ENCODE measurements at places on chromosomes 2 and 18.

DNA sequence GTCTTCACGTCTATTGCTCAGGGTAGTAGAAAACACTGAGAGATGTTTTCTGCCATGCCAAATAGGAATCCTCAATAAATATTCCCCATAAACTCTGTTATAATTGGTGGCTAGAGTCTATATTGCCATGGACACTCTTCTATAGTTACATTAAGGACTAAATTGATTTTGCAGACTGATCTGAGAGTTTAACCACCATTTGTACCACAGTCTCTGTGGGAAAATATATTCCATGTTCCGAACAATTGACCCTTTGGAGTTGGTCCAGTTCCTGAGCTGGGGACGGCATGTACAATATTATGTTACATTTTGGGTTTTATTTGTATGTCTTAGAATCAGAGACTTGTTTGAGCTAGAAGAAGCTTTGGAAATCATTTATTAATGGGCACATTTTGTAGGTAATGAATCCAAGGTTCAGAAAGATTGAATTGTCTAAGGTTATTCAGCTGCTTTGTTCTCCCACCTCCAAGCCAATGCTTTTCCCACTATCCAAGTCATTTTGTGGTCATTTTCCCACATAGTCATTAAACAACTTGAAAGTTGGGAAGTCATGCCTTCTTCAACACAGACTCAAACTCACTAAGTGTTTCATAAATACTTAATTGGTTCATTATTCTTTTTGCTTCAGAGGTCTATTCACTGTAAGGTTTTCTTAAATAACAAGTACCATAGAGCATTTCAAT is 5.1 kb upstream of the PPP1CB start:
- no peak for DNase-seq

GRCh38 chr18:58196881-58197872 is 153.2 kb downstream of the NEDD4L start:
- DNase-seq: no peak

DNA sequence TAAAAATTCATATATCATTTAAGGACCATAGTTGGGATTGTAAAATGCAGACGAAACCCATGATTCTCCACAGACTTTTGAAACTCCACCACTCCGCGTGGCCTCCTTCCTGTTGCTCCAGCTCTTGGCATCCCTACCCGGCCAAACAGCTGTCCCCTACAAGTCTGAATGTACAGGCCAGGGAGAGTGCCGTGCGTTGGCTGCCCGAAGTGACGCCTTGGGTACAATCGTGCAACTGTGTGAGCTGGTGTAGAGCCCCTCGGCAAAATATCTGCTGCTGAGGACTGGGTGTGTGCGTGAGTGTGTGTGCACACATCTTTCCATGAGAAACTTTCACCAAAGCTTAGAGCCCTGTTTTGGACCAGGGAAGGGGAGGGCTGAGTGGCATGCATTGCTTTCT is 43.8 kb upstream of the ZNF516 start:
- no peak for DNase-seq

DNA sequence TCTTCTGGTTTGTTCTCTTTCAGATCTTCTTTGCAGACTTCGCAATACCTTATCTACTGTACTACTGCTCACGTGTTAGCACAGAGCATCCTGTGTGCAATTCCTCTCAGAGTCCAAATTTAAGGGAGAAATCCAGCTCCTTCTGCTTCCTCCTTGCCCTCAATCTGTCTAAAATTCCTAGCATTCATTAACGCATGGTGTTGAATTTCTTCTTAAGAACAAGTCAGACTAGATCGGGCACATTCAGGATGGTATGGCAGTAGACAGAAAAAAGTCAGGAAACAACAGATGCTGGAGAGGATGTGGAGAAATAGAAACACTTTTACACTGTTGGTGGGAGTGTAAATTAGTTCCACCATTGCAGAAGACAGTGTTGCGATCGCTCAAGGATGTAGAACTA is 206.1 kb upstream of the CDH7 start:
- DNase-seq: no peak

- no peak for DNase-seq
Measured at GRCh38 chr2:30268296-30268871, 37.0 kb downstream of the LBH start.

DNA sequence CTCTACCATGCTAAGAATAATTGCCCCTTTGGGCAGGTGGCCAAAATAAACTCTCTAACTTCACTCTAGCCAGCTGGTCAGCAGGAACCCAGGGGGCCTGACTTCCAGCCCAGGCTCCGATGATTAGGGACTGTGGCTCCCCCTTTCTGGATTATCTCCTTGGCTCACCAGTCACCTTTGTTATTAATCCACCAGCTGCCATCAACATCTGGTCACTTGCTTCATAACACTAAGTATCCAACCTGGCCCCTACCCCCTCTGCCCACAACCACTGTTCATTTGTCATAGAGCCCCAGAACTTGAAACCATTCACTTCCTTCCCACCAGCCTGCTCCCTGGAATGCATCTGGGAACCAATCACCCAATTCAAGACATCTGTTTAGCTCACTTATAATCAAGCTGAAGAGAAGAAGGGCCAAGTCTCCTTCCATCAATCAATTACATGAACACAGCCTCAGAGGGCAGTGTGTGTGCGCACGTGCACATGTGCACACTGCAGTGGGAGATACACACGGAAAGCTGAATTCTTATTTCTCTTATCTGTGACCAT is 215.1 kb downstream of the ALK start:
- no peak for DNase-seq

Measured in stimulated activated CD4-positive, alpha-beta T cell treated with anti-CD3 and anti-CD28 coated beads, Interleukin-12 subunit alpha, Interleukin-12 subunit beta, amount 100 ng/mL, for 24 hours (primary cell).